CMK (cell line): ENCODE measurements at places on chromosomes 6 and 20.

DNA sequence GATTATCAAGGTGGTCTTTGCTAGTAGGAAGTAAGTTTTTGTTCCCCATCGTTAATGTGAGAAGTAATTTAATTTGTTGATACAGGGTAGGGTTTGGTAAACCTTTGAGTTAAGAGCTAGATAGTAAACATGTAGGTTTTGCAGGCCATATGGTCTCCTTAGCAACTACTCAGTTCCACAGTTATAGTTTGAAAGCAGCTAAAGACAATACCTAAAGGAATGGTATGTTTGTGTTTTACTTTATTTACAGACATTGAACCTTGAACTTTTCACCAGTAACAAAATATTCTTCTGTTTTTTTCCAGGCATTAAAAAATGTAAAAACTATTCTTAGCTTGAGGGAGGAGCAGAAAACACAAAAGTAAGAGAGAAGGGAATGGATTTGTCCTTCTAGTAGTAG lies 1.7 kb downstream of the CAP2 start:
- DNase-seq = no peak

DNA sequence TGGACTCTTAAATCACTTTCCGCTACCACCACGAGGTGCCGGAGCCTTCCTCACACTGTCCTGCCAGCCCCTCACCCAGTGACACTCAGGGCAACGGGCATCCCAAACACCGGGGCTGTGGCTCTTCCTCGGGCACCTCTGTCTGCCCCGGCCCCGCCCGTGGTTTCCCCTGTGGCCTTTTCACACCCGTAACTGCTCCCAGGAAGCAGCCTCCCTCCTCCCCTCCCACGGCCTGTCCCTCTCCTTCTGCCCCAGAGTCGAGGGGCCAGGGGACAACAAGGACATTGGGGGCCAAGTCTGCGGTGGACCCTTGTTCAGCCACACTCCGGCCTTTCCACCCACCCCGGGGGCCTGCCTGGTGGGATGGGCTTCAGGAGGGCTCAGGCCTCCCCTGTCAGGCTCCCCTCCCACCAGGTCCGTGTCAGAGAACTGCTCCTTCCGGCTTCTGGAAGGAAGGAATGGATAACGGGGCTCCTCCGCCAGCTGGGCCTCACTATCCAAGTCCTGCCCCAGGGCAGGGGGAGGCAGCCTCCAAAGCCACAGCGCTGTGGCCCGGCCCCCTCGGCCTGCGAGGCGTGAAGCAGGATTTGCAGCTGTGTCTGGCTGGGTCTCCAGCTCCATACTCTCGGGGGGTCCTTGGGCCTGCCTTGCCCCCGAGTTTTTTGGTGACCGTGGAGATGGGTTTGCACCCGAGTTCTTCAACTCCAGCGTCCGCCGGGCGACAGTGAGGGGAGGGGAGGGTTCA lies 54.7 kb upstream of the CHRNA4 start:
- no peak for DNase-seq

DNA sequence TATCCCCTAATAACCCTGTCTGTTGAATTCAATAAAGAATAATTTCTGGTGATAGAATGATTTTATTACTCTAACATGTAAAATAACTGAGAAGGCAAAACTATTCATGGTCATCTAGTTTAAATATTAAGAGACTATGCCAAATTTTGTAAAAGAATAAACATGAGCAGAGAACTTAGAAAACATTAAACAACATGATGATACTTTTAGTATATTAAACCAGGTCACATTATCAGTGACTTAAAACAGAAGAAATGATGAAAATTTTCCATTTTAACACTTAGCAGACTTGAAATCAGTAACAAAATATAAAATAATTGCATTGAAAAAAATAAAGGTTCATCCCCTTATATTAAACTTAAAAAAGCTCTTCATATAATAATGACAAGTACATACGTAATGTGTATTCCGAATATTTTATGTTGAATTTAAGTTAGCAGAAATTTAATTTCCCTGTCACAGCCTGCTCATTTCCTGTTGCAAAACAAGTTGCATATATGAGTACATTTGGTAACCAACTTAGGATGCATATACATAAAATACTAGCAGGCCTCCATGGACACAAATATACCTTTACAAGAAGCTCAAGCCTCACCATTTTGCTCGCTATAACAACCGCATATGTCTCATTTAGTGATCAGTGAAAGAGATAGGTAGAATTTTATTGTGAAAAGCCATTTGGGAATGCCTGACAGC lies 40.6 kb downstream of the DTNBP1 start:
- no peak for DNase-seq

- DNase-seq = no peak
These were observed 45.7 kb upstream of the TGM2 start for GRCh38 chr20:38210741-38211140.

GRCh38 chr20:10067321-10067720 lies 32.5 kb downstream of the ANKEF1 start:
- no peak for DNase-seq

DNA sequence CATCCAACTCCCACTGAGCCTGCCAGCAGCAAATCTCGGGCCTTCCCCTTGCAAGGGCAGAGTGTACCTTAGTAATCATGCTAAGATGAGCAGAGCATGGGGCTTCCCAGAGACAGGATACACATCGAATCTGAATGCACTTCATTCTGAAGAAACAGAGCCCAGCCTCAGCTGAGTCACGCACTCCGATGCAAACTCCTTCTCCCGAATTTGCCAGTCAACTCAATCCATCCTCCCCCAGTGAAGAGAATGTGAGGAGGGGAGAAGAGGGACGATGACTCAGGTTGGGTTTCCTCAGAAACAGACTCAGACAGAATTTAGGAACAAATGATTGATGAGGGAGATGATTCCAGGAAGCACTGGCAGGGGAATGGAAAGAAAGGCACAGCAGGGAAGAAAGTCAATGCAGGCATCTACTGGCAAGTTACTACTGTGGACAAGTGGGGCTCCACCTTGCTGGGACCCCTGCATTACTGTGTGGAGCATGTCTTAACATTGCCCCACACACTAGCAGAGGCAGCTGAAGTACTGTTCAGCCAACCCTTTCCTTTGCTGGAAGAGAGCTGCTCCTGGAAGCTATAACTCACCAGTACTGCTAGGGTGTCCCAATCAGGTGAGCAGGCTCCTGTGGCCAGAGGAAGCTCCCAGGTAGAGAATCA lies 251.6 kb downstream of the ADGB start:
- DNase-seq = no peak

DNA sequence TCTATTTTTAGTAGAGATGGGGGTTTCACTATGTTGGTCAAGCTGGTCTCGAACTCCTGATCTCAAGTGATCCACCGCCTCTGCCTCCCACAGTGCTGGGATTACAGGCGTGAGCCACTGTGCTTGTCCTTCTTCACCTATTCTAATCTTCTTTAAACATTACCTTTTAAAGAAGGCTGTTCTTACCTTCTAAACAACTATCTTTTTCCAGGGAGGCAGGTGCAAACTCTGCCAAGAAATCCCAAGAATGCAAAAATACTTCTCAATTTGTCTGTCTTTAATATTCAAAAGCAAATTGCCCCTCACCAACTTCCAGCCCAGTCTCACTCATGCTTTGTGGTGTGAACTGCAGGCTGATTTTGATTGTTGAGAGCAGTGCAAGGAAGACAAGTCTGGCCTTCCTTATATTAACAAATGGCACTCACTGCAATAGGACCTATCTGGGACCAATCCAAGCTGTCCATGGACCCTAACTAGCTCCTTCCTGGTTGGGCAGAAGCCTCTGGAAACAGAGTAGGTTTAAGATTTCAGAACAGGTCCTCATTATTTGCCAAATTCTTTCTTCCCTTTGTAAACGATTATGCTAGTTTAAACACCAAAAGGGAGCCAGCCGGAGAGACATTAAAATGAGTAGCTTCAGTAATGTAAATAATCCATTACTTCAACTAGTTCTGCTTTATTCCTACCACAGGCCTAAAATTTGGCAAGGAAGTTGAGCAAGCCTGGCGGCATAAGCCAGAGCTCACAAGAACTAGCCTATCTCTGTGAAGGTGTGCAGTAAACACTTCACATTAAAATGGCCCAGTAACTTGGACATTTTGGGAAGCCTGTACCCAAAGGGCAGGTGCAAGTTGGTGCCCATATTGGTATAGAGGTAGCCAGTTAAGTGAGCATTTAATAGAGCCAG lies 1.6 kb downstream of the SCAND1 start:
- DNase-seq = no peak

DNA sequence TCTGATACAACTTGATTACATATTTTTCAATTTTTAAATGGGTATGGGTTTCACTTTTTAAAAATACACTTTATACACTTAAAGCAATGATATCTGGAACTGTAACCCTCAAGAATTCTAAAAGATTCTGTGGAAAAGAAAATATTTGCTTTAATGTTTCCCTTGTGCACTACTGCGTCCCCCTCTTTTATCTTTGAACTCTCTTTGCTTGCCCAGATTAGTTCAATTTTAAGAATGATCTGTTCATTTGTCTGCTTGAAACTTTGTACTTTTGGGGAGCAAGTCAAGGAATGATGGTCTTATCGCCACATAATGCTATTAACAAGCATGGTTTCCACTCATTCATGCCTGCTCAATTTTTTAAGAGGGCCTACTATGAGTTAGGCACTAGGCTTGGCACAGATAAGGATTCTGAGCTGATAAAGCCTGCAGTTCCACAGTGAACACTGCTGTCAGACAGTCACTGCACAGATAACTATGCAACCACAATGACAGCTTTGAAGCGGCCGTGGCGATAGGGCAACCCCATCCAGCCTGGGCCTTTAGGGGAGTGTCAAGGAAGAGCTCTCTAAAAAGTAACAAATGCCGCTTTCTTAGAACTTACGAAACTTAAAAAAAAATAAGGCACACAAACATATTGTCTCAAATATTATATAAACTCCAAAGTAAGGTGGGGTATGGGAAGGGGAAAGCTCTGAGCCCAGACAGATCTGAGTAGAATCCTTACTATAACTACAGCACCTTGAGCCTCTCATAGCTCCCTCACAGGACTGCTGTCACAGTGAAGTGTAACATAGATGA lies 29.7 kb downstream of the FYN start:
- DNase-seq = peak; percentile 79

GRCh38 chr20:54026295-54027064 lies 43.9 kb downstream of the BCAS1 start:
- no peak for DNase-seq

GRCh38 chr6:25468881-25469280 lies 183.1 kb upstream of the SCGN start:
- DNase-seq = no peak

GRCh38 chr20:63703976-63704748 lies 3.6 kb downstream of the ARFRP1 start:
- no peak for DNase-seq

- DNase-seq = no peak
These were observed 68.6 kb downstream of the LCA5 start for GRCh38 chr6:79468587-79468986.

GRCh38 chr6:164439331-164439730 lies 870.1 kb downstream of the C6orf118 start:
- no peak for DNase-seq

- DNase-seq = no peak
These were observed 67.0 kb upstream of the SMIM29 start for GRCh38 chr6:34315780-34316179.

- no peak for DNase-seq
These were observed 327.0 kb downstream of the NRN1 start for GRCh38 chr6:5679691-5680090.

DNA sequence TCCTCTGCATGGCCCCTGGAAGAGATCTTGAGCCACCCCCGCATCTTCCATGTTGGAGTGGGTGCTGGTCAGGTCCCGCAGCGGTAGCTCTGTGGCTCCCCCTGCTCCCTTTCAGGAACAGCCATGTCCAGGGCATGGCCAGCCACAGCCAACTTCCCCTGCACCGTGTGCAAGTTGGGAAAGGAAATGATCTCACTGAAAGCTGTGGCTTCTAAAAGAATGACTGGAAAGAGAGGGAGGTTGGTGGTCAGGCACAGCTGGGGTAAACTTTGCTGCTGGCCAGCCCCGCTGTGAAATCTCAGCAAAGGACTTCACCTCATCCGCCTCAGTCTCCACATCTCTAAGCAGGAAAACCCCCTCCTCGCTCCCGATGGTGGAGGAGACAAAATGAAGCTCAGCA lies 153.6 kb upstream of the CST7 start:
- DNase-seq = no peak

- no peak for DNase-seq
These were observed 296.8 kb downstream of the UTRN start for GRCh38 chr6:144581812-144582537.

GRCh38 chr6:141464490-141464889 lies 668.2 kb upstream of the GJE1 start:
- DNase-seq = no peak

DNA sequence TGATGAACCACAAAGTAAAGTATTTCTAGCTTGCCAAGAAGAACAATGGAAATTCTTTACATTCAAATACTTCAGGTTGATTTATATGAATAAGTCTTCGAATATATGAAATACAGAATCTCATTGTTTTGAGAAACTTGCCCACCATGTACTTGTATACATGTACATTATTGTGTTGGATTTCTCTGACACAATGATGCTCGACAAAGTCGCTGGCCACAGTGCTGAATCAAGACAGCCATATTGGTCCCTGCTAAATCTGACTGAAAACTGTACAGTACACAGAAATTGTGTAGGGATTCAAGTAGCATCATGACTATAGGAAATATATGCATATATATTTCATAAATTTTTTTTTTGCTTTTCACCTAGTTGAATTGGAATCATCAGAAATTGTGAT lies 13.1 kb upstream of the LIN28B start:
- DNase-seq = no peak

GRCh38 chr20:57748601-57749130 lies 38.9 kb upstream of the PMEPA1 start:
- DNase-seq = no peak

DNA sequence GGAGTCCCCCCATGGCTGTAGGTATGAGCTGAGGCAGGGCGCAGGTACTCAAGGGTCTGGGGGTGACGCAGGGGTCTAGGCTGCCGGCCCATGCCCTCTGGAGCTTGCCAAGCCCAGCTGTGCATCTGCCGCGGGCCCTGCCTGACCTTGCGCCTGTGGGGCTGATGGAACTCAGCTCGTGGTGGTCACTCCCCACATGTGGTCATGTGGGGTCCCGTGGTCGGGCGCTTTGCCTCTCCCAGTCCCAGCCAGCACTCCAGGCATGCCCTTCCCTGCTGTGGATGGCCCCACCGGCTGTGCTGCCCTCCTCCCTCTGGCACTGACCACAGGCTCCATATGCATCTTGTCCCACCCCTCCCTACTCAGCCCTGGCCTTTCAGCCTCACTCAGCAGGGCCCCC lies 57.3 kb downstream of the RPP40 start:
- no peak for DNase-seq

GRCh38 chr6:87139236-87139635 lies 16.1 kb upstream of the ZNF292 start:
- no peak for DNase-seq
